Suprapubic skin (tissue), 4 donors: ENCODE measurements at places on chromosomes 4 and X. TPM values are rescaled to one million over a fixed set of nuclear protein-coding genes. Genes with fewer than 3 reads are reported as not detected.

SYN1 gene
- not detected for total RNA-seq

IDUA gene
- total RNA-seq = 16.3 TPM

CXCL6 gene
- not detected for total RNA-seq

SH3TC1 gene
- total RNA-seq = 6.3 TPM

MTM1 gene
- total RNA-seq = 15.4 TPM

ATP8A1 gene
- total RNA-seq = 6.7 TPM

TKTL2 gene
- total RNA-seq = not detected

GRCh38 chrX:130885508-130885907 is 17.5 kb downstream of the ENOX2 start:
- H3K27ac ChIP-seq = no peak overlapping the region
- no peaks in the 10 kb centered on the region for H3K4me1 ChIP-seq
- DNase-seq = no peak
- H3K36me3 ChIP-seq = no peaks in the 10 kb centered on the region
- no peaks in the 10 kb centered on the region for H3K27me3 ChIP-seq

DNA sequence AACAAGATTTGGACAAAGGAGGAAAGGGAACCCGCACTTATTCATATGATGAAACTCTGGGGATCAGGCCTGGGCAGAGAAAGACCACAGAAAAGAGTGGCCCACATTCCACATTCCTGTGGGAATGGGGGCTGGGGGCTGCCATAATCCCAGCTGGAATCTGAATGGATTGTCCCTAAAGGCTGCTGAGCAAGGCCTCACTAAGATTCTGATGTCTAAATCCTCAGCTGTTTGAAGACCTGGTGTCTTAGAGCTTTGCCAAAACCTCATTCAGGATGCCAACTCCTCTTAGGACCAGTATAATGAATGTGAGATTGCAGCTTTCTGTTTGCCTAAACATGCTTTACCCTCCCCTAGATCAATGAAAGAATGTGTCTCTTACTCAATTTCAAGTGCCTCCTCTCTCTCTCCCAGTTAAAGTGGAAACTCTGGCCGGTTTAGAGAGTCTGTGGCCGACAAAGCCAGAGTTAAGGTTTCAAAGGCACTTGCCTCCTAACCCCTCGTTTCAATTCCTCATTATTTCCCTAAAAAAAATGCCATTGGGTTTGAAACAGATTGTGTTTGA is 33.3 kb upstream of the GPC4 start:
- H3K27me3 ChIP-seq = no peaks in the 10 kb centered on the region
- no peak for DNase-seq
- H3K4me3 ChIP-seq = no peak overlapping the region

DNA sequence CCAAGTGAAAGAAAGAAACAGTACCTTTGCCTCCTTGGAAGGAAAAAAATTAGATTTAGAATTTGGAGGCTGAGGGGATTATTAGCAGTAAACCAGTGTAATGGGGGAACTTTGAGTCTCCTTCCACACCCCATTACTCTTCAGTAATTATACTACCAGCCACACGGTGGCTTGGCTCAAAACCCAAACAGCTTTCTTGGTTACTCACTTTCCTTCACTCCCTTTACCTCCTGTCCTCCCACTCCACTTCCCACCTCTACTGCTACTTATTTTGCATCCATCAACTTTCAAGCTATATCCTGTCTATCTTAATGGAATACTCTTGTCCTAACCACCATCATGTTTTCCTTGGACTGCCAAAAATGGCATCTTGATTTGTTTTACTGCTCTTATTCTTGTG is 310.6 kb upstream of the AADAT start:
- H3K27ac ChIP-seq = no peak overlapping the region
- no peaks in the 10 kb centered on the region for H3K36me3 ChIP-seq
- H3K27me3 ChIP-seq = no peaks in the 10 kb centered on the region

GRCh38 chr4:26253968-26254367 is 66.8 kb upstream of the RBPJ start:
- no peak overlapping the region for H3K27ac ChIP-seq
- H3K4me3 ChIP-seq = no peak overlapping the region
- peaks cover 6% of the 10 kb centered on the region for H3K4me1 ChIP-seq
- H3K36me3 ChIP-seq = no peaks in the 10 kb centered on the region
- H3K27me3 ChIP-seq = no peaks in the 10 kb centered on the region

DNA sequence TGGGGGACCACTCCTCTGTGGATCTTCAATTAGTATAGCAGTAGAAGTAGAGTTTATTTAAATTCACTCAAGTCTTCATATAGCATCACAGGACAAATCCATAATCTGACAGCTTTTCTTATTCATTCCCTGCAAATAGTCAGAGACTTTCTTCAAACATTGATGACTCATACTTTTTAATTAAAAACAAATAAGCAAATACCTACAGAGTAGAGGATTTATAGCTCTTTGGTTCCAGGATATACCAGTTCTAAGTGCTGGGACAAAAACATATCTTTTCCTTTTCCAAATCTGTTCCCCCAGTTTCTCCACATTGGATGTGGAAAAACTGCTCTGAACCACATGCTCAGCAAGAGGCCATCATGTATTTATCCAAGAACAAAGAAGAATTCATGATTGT is 24.1 kb downstream of the EMCN start:
- H3K4me3 ChIP-seq = no peak overlapping the region
- no peak overlapping the region for H3K27ac ChIP-seq
- H3K36me3 ChIP-seq = no peaks in the 10 kb centered on the region
- no peaks in the 10 kb centered on the region for H3K4me1 ChIP-seq
- H3K27me3 ChIP-seq = no peaks in the 10 kb centered on the region

DNA sequence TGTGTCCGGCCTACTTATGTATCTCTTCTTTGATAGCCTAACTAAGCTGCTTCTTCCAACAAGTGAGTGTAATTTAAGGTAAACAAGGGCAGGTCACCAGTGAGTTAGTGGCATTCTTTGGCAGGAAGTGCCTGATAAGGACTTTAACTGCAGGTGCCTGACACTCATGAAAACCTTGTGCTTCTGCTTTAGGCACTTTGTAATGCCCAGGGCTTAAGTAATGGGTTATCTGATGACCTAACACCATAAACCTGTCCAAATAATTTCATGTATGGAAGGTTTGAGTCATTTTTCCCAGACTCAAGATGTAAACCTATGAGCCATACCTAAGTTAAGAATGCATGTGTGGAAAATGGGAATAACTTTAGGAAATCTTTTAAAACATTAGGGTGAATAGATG is 43.0 kb downstream of the BCOR start:
- H3K36me3 ChIP-seq = peaks cover 71% of the 10 kb centered on the region
- no peak for DNase-seq
- H3K4me1 ChIP-seq = no peaks in the 10 kb centered on the region
- no peak overlapping the region for H3K27ac ChIP-seq
- H3K4me3 ChIP-seq = no peak overlapping the region

GRCh38 chr4:112421911-112422310 is 94.1 kb downstream of the NEUROG2 start:
- peaks cover 24% of the 10 kb centered on the region for H3K36me3 ChIP-seq
- H3K27me3 ChIP-seq = no peaks in the 10 kb centered on the region
- no peaks in the 10 kb centered on the region for H3K4me1 ChIP-seq
- H3K4me3 ChIP-seq = no peak overlapping the region

GRCh38 chrX:2572740-2573139 is 72.0 kb upstream of the DHRSX start:
- H3K36me3 ChIP-seq = no peaks in the 10 kb centered on the region
- DNase-seq = no peak
- no peak overlapping the region for H3K4me3 ChIP-seq

DNA sequence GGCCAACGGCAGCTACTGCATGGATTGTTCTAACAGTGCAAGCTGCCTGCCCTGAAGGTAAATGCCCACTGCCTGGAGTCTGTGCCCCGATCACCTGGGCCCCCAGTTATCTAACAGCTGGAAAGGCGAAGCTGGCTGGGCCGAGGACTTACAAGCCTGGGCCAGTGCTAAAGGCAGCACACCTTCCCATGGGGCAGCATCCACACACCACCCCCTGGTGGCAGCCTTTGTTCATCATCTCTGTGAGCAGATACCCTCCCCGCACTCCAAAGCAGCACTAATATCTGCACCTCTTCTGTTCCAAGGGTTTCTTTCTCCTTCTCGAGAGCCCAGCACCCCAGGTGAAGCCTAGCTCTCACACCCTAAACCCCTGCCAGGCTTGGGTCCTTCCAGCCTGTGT is 7.6 kb downstream of the SLC2A9 start:
- no peak overlapping the region for H3K4me3 ChIP-seq
- H3K36me3 ChIP-seq = no peaks in the 10 kb centered on the region
- no peak overlapping the region for H3K27ac ChIP-seq
- no peaks in the 10 kb centered on the region for H3K27me3 ChIP-seq

DNA sequence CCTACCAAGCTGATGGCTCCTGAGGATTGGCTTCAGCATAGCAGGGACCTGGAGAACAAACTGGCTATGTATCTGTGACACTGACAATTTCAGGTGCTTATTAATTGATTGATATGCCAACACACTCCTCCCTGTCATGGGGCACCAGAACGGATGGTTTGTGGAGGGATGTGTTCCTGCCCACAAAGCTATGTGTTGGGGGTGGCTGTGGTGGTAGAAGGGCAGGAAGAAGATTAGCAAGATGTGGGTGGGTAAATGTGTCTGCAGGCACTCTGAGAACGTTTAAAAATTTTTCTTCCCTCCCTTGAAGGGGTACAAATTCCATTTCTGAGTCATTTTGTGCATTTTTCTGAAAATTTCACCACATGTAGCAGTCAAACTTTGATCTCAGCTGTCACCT is 55.0 kb upstream of the SCML1 start:
- H3K27ac ChIP-seq = no peak overlapping the region
- no peak for DNase-seq

- H3K27me3 ChIP-seq = peaks cover 19% of the 10 kb centered on the region
- peaks cover 31% of the 10 kb centered on the region for H3K4me1 ChIP-seq
- H3K36me3 ChIP-seq = no peaks in the 10 kb centered on the region
- peak overlapping the region; percentile 65 for H3K4me3 ChIP-seq
Measured at GRCh38 chr4:1010395-1011021, 918 bp upstream of the FGFRL1 start.

- DNase-seq = no peak
- no peak overlapping the region for H3K4me3 ChIP-seq
- no peak overlapping the region for H3K27ac ChIP-seq
- H3K4me1 ChIP-seq = no peaks in the 10 kb centered on the region
- H3K27me3 ChIP-seq = no peaks in the 10 kb centered on the region
Measured at GRCh38 chrX:9940421-9940820, 26.7 kb upstream of the CLDN34 start.

DNA sequence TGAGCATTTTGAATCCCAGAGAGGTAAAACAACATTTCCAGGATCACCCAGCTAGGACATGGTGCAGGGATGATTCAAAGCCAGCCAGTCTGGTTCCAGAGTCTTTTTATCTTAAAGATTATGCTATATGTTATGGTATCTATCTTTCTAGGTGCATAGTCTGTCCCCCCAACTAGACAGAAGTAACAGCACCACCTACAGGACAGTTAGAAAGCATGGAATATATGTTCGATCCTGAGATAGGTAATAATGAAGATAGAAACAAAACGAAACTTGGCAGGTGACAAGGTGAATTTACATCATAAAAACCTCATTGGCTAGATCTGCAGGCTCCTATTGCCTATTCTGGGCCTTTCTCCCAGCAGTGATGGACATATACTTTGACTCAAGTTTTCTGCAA is 723.2 kb downstream of the SMARCA1 start:
- H3K27me3 ChIP-seq = no peaks in the 10 kb centered on the region
- H3K27ac ChIP-seq = no peak overlapping the region
- no peaks in the 10 kb centered on the region for H3K36me3 ChIP-seq
- H3K4me1 ChIP-seq = no peaks in the 10 kb centered on the region
- H3K4me3 ChIP-seq = no peak overlapping the region
- DNase-seq = no peak

- no peaks in the 10 kb centered on the region for H3K27me3 ChIP-seq
- no peak for DNase-seq
- peaks cover 26% of the 10 kb centered on the region for H3K4me1 ChIP-seq
- H3K27ac ChIP-seq = no peak overlapping the region
- no peaks in the 10 kb centered on the region for H3K36me3 ChIP-seq
- no peak overlapping the region for H3K4me3 ChIP-seq
Measured at GRCh38 chr4:13092702-13093101, 391.4 kb downstream of the RAB28 start.

DNA sequence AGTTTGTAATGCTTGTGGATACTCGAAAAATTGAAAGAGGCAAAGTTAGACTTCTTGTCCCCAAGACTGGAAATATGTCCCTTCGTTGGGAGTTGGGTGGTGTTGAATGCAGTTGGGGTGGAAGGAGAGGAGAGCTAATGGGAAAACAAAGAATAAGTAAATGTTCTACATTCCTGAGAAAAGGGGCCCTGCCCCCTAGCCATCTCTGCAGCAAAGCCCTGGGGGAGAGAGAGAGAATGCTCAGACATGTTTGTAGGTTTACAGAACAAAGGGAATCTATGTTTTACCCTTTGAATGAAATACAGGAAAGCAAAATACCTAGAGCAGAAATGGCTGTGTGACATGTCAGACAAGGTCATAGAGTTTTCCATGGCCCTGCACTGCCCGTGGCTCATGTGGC is 88.1 kb downstream of the RASL11B start:
- no peak overlapping the region for H3K4me3 ChIP-seq
- no peak for DNase-seq
- H3K27me3 ChIP-seq = no peaks in the 10 kb centered on the region

DNA sequence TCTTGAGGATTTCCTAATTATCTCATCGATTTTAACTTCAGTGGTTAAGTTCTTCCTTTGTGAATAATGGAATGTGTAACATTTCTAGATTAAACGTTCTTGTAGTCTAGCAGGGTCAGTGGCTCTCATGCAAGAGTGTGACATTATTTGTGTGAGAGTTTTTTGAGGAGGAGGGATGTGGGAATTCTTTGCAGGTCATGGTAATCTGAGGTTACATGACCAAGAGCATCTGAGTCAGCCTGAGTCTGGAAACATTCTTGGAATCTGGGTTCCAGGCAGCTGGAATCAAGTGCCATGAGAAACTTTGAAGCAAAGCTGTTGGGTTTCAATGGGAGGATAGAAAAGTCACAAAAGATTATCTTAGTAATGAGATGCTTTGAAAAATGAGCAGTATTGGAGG is 49.5 kb downstream of the GK start:
- no peak overlapping the region for H3K27ac ChIP-seq
- H3K36me3 ChIP-seq = no peaks in the 10 kb centered on the region
- DNase-seq = no peak
- no peaks in the 10 kb centered on the region for H3K27me3 ChIP-seq
- no peaks in the 10 kb centered on the region for H3K4me1 ChIP-seq

DNA sequence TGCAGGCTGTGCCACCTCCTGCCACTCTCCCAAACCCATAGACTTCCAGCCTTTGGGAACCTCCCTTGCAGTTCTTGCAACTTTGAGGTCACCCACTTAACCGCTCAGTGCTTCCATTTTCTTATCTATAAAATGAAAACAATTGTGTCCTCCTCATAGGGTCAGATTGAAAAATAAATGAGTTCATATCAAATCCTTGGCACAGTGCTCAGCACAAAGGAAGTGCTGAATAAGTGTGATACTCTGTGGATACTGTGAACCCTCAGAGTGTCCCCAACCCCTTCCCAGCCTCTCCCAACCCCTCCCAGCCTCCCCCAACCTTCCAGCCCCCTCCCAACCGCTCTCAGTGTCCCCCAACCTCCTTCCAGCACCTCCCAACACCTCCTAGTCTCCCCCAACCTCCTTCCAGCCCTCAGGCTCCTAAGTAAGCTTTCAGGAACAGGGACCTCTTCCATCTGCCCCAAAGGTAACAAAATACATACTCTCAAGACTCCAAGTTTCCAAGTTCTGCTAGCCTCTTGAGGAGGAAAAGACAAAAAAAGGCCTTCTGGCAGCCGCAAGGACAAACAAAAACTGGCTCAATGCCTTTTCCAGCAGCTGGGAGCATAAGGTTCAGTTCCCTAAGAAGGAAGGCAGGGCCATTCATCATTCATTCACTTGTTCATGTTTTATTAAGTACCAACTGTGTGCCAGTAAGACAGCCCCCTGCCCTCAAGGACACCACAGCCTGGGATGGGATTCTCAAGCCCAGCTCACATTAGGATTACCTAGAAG is 46.1 kb upstream of the LGI2 start:
- H3K4me3 ChIP-seq = no peak overlapping the region
- no peaks in the 10 kb centered on the region for H3K27me3 ChIP-seq
- no peak for DNase-seq
- no peak overlapping the region for H3K27ac ChIP-seq
